AML-193 (cell line): ENCODE measurements at places on chromosomes 3 and 15.

- no peak for DNase-seq
Observed at GRCh38 chr3:56725175-56725574, 42.1 kb upstream of the TASOR start.

DNA sequence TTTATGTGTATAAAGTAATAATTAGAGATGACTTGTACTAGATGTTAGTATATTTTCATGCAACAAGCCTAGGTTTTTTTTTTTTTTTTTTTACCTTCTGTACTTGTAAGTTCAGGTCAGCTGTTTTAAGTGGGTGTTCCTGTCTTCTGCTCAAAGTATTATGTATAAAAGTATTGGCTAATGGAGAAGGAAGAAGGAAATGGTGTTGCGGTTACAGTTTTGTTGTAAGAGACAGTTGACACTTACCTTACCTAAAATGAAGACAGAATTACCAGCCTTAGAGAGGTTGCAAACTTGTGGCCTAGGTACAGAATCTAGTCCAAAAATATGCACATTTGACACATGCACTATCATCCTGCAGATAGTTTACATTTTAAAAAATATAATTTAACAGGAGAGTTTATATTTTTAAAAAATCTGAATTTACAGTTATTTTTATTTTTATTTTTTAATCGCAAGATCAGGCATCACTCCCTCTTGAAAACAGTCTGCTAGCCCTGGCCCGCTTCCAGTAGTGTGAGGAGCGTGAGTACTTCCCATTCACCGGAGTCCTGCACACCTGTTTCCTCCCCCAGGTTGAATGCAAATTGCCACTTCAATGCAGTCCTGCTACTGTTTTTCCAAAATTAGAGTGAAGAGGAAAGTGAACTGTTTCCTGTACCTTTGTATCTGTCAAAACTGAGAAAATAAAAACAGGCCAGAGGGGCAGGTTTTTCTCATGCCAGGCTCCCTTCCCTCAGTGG is 224.3 kb upstream of the SOX2 start:
- no peak for DNase-seq

GRCh38 chr3:31802981-31803740 is 177.9 kb downstream of the OSBPL10 start:
- peak; percentile 38 for DNase-seq

DNA sequence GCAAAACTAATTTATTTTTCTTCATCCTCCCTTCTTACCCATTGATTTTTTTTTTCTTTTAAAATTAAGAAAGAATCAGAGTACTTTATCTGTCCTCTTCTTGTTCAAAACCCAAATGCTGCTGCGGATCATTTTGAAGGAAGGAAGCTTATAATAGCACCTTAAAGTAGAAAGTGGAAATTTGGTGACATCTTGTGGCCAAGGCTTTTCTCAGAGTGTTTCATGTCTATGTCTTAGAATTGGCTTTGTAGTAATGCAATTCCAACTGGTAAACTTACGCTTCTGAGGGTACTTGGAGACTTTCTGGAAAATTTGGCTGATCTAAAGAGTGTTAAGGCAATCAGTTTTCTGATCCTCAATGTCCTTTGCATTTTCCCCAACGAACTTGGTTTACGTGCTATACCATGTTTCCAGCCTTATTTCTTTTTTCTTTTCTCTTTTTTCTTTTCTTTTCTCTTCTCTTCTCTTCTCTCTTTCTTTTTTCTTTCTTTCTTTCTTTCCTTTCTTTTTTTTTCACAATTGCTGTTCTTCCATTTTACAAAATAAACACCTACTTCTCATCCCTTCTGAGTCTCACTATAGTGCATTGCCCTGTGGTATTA is 30.7 kb downstream of the C3orf38 start:
- peak; percentile 63 for DNase-seq

GRCh38 chr3:97815149-97815917 is 6.5 kb upstream of the CRYBG3 start:
- no peak for DNase-seq

DNA sequence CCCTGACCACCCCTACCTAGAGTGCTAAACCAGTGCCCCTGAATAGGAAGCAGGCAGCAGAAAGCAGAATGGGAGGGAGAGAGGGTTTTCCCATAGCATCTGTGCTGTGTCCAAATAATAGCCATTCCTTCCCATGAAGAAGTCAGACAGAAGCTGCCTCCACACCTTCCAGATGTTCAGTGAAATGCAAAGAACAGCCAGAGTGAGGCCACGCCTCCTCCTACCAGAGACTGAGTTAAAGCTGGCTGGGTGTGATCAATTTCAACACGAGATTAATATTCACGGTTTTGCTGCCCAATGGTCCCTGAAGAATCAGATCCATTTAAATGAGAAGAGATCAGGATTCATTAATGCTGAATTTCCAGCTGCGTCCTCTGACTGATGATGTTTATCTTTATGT is 111.8 kb downstream of the SRGAP3 start:
- DNase-seq, result no peak

DNA sequence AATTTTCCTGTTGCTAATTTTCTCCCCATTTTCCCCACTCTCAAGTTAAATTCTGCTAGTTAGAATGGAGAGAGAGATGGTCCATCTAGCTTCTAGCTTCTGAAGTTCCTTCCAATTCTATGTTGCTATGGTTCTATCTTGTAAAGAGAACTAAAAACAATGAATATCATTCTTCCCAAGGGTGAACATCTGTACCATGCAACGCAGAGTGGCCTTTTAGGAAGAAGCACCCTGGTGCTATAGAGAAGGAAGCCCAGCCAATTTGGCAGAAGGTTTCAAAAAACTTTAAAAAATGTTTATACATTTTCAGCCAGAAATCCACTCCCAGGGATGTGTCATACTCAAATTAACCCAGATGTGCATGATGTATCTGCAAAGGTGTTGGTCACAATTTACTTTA is 149.1 kb downstream of the SEMA6D start:
- DNase-seq, result no peak

- DNase-seq, result peak; percentile 14
Observed at GRCh38 chr3:167876620-167877281, 141.2 kb downstream of the SERPINI1 start.

GRCh38 chr3:110473405-110473804 is 598.2 kb upstream of the NECTIN3 start:
- DNase-seq, result no peak

GRCh38 chr15:75663931-75664421 is 16.3 kb downstream of the SNX33 start:
- no peak for DNase-seq

- no peak for DNase-seq
Observed at GRCh38 chr3:197329382-197329781, 31.0 kb upstream of the DLG1 start.

DNA sequence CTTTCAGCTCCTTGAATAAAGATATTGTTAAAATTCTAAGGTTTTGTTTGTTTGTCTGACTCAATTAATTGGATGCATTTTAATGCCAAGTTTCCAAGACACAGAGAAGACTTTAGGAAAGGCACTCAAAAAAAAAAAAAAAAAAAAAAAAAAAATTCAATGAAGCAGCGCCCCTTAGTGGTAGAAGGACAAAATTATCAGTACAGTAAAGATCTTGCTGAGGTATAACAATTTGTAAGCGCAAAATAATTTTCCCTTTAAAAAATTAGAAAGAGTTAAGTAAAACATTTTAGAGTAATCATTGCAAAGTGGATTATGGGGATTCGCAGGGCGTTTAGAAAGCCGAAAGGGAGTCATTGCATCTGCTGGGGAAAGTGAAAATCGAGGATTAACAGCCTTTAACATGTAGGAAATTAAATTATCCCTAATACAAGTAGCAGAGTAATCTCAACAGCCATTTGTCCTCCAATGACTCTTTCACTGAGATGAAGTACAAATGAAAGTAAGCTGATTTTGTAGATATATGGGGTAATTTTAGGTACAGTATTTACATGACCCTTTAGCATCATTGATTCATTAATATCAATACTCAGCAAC is 5.8 kb upstream of the DIS3L start:
- peak; percentile 51 for DNase-seq

DNA sequence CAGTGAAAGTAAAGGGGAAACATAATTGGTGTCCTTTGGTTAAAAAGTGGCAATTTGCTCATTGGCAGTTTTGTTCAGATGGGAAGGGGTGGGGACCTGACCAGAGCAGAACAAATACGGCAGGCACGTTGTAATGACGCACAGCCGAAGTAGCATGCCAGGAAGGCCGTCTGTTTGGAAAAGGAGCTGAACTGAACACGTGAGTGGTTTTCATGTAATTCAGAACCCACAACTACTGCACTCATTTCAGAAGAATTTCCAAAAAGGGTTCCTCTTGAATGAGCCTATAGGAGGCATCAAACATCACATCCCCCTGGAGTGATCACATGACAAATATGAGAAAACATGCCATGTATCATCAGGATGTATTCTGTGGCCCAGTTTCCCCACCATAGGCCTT is 42.9 kb upstream of the LMCD1 start:
- no peak for DNase-seq

DNA sequence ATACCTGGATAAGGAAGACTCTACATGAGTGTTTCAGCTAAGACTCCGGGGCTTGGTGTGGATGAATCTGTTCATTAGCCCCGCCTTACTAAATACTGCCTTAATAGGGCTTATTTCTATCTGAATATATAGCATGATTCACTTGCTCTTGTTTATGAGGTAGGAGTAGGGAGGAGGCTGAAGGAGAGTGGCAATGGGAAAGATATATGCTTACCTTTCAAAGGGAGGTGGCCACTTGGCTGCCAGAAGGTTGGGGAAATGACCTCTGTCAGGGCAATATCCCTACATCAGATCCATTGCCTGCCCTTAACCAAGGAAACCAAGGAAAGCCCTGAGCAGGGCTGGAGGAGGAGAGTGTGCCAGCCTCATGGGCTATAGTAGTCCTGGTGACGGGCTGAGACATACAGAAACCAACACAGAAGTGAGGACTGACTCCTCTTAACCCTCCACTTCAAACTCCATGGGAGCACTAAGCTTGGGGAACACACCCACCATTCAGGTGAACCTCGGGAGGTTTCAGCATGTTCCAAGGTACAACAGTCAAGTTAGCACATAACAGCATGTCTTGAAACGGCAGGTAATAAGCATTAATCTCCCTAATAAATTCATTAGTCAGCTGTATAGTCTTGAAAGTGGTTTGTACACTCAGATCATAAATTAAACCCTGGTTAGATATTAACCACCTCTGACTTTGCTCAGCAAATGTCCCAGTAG is 80.1 kb downstream of the EOMES start:
- no peak for DNase-seq

DNA sequence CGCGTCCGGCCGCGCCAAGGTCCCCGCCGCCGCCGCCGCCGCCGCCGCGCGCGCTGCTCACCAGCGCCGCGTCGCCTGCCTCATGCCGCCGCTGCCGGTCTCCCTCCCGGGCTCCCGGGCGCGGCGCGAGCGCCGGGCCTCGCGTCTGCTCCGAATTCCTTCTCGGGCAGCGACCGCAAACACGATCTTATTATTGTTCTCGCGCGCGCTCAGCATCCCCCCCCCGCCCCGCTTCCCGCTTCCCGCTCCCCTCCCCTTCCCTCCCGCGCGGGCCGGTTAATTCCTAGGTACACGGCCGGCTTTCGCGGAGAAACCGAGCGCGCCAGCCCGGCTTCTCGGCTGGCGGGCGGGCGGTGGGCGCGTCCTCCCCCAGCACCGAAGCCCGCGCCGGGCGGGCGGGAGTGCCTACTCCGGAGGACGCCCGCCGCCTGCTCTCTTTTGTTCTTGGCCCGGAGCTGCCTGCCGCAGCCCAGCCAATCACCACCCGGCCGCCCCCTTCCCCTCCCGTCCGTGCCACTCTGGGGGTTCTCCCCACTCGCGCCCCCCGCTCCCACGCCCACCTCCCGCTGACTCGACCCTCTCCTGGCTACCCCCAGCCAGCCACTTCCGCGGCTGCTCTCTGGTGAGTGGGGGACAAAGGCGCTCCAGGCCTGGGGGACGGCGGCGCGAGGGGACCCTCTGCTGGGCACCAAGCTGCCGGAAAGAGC is at the start of gene HDGFL3:
Gene HDGFL3 (minus strand): TSS at position 164 of the 707 bp plus-strand sequence. CDS start 409 bp downstream, outside the sequence.
- DNase-seq, result no peak

DNA sequence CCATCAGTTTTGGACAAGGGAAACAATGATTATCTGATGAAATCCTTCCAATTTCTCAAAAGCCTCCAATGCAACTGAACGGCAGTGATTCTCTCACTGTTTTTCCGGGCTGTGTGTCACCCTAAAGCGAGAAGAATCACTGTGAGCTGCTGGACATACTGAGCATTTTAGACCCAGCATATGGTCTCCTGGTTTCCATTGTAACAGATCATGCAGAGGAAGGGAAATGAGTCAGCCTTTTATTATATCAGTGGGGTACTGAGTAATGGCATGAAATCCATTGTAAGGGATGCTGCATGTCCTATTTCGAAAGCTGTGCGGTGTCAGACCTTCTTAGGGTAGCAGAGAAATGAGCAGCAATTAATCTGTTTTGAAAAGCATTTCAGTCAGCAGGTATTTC is 287.1 kb downstream of the IL5RA start:
- DNase-seq, result no peak

GRCh38 chr3:114104414-114104813 is 47.9 kb downstream of the QTRT2 start:
- DNase-seq, result no peak

DNA sequence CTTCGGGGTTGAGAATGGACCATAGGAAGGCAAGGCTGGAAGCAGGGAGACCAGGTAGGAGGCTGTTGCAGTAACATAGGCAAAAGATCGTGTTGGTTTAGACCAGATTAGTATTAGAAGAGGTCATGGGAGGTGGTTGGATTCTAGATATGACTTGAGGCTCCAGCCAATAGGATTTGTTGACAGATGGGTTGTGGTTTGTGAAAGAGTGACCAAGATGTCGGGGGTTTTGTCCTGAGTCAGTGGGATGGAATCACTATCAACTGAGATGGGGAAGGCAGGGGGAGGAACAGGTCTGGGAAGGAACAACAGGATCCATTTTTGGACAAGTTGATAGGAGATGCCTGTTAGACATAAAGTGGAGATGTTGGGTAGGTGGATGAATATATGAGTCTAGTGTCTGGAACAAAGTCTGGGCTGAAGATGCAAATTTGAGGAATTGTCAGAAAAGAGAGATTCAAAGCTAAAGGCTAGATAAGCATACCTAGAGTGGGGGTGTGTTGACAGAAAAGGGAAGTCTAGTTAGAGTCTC is 95.5 kb upstream of the NPHP3 start:
- DNase-seq, result no peak

DNA sequence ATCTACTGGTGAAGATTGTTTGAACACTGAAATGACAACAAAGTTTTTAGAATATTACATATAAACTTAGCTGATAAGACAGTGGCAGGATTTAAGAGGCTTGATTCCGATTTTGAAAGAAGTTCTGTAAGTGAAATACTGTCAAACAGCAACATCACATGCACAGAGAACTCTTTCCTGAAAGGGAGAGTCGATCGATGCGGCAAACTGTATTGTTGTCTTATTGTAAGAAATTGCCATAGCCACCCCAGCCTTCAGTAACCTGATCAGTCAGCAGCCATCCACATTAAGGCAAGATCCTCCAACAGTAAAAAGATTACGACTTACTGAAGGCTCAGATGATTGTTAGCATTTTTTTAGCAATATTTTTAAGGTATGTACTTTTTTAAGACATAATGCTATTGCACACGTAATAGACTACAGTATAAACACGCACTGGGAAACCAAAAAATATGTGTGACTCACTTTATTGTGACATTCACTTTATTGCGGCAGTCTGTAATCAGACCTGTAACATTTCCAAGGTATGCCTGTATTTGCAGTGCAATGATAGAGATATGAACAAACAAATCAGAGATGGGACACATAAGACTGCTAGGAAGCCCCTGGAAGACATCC is 225.6 kb upstream of the UBE2E1 start:
- no peak for DNase-seq

- DNase-seq, result no peak
Observed at GRCh38 chr15:40100123-40100946, 8.3 kb downstream of the BMF start.

- no peak for DNase-seq
Observed at GRCh38 chr3:23501201-23501802, 298.2 kb downstream of the UBE2E2 start.
